ENCODE measurements at places on chromosomes 12 and 14.

GRCh38 chr14:58667900-58668299, 30.1 kb downstream of the DACT1 start:
- no peak for DNase-seq

DNA sequence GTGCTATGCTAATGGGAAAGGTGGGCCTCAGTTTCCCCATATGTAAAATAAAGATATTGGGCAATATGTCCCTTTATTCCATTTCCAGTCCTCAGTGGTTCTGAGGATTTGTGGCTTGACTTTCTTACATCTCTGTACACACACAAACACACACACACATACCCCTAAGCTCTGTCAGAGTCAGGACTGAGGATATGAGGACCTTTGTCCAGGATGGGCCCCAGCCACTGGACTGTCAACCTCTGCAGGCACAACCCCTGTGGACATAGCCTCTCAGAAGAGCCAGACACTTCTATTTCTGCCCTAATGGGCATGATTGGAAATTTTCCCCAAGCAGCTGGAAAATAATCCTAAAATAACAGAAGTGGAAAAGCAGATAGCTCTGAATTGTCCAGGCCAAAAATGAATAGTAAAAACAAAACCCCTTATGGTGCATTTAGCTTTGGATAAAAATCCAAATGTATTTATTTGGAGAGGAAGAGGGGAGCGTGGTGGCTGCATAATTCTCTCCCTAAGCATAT, 50.2 kb downstream of the RIN3 start:
- no peak for DNase-seq

- no peak for DNase-seq
These were observed 5.7 kb upstream of the STYX start for GRCh38 chr14:52724360-52724644.

DNA sequence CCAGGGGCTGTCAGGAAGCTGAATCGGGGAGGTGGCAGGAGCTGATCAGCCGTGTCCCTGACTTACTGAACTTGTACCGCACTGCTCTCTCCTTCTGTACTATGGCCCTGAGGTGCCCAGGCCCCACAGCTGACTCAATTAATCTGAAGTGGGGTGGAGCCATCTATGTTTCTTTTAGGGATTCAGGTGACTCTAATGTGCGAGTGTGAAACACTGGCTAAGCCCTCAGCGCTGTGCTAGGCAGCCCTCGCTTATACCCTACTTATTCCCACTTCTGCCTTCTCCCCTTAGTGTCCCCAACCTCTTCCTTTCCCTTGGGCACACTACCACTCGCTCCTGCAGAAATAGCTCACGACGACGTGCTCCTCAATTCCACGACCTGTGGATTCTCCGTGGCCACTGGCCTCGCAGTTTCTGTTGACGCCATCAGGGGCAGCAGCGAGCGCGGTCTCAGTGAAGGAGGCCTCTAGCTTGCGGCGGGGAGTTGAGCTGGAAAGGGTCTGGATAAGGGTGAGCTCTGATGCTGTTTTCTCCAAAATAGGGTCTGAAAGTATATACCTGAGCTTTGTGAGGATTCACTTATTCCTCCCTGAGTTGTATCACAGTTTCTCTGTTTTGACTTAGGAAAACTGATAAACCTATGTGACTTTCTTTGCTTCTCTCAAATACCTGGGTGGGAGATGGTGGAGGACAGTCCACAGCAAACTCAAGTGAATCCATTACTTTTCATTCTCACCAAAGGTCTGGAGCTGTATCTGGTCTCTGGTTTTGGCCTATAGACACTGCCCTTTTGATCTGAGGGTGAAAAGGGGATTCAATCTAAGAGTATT, 167.6 kb downstream of the SLC41A2 start:
- no peak for DNase-seq

DNA sequence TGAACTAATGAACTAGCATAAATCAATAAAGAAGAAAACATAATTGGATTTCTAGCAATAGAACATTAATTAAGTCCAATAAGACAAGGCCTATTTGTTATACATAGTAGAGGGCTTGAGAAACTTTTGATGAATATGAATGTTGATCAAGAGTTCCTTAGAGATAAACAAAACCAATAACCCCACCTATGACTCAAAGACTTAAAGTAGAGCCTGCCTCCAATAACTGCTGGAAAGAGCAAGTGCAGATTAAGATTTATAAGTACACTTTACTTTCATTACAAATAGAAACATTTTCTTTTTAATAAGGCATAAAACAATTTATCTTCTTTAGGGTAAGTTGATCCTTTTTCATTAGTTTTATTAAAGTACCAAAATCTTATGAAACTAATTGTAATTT, 185.7 kb downstream of the SRGAP1 start:
- DNase-seq, result no peak

- no peak for DNase-seq
These were observed at the start of gene PSMB11 for GRCh38 chr14:23042162-23042965. Gene PSMB11, plus strand, starts transcription at chr14:23042212. Its CDS starts 14 bp downstream, at chr14:23042226.

DNA sequence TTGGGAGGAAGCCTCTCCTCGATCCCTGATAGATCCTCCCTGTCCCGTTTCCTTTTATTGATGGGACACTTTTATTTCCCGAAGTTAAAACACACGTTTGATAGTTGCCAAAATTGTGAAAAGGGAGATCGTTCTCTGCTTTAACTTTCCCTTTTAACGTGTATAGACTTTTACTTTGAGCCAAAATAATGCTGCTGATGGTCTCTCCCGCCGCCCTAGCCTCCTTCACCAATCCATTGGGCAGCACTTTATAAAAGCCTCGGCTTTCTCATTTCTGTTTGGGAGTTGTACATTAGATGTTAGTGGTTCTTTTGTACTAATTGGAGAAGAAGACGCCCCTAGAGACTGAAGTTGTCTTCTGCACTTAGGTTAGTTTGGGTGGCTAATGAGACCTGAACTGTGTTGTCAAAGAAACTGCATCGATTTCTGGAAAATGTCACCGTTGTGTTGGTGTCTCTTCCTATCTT, 1.4 kb downstream of the TMTC2 start:
- peak; percentile 67 for DNase-seq
